Activated CD4-positive, alpha-beta T cell treated with anti-CD3 and anti-CD28 coated beads, Interleukin-2, amount 50 U/mL, for 16 hours (primary cell): ENCODE measurements at places on chromosomes 16 and 17.

DNA sequence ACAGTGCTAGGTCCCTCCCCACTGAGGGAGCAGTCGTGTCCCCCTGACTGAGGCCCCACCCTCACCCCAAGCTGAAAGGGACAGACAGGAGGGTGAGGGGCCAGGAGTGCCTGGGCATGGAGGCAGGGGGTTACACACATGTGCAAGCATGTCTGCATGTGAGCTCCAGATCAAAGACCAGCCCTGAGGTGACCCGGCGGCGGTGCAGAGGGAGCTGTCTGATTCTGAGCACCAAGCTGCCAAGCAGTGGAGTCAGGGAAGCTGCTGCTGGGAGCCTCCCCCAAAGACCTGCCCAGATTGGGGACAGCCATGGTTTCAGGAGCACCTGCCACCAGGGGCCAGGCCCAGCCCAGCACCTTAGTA lies 5.5 kb downstream of the DLX3 start:
- DNase-seq, result no peak

DNA sequence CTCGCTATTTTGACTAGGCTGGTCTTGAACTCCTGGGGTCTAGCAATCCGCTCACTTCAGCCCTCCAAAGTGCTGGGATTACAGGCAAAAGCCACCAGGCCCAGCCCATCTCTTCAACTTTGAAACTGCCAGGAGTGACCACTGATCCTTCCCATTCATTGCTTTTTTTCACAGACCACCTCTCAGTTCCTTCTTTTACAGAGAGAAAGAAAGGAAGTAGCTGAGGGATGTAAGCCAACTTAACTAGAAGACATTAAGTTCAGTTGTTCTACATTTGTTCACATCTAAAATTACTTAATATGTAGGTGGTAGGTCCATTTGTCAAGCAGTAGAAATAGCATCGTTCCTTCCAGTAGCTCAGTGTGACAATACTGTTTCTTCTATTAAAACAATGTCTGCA lies 219.8 kb downstream of the STX8 start:
- DNase-seq, result no peak

DNA sequence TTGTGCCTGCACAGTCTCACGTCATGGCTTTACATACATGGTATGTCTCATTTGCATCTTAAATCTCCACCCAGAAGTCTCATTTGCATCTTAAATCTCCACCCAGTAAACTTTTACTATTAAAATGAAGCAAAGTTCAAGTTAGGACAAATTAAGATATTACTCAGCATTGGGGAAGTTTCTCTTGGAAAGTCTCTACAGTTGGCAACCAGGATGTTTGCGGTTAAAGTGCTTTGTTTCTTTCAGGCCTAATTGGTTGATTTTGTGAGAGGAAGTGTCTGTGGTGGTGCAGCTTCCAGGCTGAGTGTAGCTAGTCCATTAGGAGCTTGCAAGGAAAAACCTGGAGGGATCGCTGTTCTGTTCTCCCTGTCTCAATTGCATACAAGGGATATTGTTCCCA lies 1373.3 kb upstream of the GOT2 start:
- DNase-seq, result no peak

DNA sequence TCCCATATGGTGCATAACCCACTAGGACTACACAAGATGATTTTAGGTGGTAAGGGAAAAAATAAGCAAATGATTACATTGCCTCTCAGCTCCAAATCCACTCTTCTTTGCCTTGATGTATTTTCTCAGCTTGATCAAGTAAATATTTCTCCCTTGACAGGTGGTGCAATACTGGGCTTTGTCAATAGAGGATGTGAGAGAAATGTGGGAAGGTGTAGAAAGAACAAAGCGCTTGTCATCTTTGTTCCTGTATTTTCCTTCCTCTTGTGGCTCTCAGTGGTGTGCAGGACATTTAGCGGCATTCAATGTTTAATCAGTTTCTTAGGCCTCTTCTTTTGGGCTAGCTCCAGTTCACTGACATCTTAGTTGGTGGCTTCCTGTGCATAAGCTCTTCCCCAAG lies 1165.8 kb upstream of the GOT2 start:
- DNase-seq, result no peak

GRCh38 chr16:66207883-66208265 lies 158.6 kb upstream of the CDH5 start:
- DNase-seq, result no peak

DNA sequence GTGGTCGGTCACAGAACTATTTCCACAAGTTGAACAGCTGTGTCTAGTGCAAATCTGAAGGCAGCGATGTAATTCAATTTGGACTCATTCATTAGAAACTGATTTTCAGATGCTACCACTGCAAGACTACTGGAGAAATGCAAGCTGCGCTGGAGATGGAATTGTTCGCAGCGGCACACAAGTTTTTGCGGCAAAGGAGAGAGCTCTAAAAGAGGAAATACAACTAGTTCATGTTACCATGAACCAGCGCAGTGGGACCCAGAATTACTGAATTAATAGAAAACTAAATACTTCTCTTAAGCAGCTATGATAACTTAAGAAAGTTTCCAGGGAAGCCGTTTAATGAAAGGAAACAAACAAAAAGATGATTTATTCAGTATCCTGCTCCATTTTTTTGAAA lies 1.9 kb downstream of the CREBBP start:
- no peak for DNase-seq

GRCh38 chr17:4520060-4520893 lies 21.6 kb downstream of the SPNS2 start:
- no peak for DNase-seq

DNA sequence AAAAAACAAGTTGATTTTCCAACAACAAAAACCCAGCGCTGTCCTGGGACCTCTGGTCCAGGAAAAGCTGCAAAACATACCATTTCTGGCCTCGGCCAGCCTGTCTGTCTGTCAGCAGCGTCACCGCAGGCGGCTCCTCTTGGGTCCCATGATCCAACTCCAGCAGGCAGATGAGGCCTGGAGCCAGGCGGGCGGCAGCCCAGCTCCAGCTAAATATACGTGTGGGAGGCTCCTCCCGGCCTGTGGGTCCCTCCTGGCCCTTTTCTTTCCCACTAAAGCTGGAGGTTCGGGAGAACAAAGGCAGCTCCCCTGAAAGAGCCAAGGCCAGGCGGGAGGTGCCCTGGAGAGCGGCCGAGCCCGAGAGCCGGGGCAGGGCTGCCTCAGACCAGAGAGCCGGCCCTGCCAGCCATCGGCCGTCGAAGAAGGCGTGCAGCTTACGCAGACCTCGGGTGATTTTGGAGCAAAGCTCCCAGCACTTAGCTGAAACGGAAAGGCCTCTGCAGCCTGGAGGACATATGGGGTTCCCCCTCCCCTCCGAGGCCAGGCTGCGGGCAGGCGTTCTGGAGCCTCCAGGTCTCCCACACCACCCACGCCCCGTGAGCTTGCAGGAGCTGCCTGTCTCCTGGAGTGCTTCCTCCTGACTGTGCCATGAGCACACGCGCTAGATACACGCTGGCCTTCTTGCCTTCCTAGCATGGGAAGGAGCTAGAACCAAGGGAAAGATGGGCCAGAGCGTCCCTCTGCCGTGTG lies 19.9 kb upstream of the JPH3 start:
- no peak for DNase-seq

DNA sequence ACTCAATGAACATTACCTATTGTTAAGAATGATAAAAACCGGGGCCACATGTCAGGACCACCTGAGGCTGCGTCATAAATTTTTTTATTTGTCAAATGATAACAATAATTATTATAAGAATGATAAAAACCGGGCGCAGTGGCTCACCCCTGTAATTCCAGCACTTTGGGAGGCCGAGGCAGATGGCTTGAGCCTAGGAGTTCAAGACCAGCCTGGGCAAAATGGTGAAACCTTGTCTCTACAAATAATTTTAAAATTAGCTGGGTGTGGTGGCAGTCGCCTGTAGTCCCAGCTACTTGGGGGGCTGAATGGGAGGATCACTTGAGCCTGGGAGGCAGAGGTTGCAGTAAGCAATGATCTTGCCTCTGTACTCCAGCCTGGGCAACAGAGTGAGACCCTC lies 816 bp upstream of the SHMT1 start:
- no peak for DNase-seq

DNA sequence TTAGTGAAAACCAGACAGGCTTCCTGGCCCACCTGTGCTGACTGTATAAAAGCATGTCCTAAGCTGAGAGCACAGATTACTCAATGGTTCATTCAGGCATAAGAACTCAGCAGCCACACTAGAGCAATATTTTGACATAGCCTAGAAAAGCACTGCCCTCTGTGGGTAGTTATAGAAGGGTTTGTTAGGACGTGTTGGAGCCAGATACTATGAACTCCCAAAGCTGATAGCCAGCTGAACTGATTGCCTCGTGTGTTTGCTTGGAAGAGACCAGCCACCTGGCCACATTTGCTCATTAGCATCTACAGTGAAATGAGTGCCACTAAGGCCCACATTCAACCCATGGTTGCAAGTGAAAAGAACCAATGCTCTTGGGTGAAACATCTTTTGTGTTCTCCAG lies 30.8 kb upstream of the ABCA5 start:
- no peak for DNase-seq

DNA sequence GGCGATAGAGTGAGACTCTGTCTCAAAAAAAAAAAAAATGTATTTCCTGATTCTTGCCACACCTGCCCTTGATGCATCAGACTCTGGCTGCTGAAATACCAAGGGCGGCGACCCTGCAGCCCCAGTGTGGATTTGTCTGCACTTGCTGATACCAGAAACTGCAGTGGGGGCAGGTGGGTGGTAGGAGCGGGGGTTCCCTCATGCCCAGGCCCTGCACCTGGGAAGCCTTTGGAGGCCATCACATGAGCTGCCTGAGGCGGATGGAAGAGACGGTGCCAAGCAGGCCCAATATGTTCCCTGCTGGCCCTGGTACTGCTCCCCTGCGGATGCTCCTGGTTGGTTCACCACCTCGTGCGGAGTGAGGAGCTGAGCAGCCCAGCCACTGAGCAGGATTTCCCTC lies 50.6 kb downstream of the MARF1 start:
- DNase-seq, result no peak

DNA sequence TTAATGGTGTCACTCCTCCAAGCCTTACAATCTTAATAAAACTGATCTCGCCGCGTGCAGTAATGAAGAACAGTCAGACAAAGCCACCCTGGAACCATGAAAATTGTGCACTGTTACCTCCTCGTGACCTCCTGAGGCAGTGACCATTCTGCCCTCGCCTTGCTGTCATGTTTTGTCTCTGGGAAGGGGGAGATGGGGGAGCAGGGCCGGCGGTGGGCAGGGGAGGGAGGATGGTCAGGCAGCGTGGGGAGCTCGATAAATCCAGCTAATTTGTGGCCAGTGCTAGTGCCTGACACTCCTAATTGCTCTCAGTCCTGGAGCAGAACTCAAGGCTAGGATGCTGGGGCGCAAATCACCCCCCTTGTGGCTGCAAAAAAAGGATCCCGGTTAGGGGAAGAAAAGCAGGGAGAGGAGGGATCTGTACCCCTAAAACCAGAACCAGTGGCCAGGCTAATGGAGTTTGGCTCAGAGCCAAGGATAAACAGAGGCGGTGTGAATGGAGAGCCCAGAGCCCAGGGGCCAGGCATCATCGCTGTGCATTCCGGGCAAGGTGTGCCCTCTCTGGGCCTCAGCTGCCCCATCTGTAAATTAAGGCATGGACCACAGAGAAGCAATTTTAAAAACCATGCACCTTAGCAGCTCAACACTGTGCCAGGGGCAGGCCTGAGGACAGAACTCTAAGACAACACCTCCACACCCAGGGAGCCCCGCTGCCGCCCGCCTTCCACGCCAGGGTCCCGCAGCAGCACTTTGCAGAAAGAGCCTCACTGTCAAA lies 113.3 kb downstream of the ZNF423 start:
- DNase-seq, result no peak

GRCh38 chr16:22942811-22943210 lies 128.8 kb downstream of the HS3ST2 start:
- no peak for DNase-seq

GRCh38 chr16:87490096-87490798 lies 2.6 kb downstream of the ZCCHC14 start:
- DNase-seq, result no peak
